ENCODE measurements at places on chromosomes 12 and 14. TPM values are rescaled to one million over a fixed set of nuclear protein-coding genes. Genes with fewer than 3 reads are reported as not detected.

DNA sequence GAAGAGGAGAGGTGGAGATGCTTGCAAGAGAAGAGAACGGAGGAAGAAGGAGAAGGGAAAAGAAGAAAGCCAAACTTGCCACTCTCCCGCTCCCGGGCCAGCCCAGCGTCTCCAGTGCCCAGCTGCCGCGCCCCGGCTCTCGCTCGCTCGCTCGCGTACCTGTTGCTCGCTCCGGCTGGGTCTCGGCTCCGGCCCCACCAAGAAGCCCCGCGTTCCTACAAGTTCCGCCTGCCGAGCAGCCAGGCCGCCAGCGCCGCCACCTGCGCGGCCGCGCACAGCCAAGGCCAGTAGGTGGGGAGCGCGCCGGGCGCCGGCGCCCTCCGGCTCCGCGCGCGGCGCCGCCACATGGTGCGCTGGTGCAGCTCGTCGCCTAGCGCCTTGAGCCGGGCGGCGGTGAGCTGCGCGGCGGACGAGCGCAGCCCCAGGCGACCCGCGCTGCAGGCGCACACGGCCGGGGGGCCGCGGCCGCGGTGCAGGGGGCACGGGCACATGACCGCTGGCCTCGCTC lies 370 bp downstream of the HRK start:
- H3K27me3 ChIP-seq: peaks cover 88% of the 10 kb centered on the region
- H3K4me1 ChIP-seq: peaks cover 40% of the 10 kb centered on the region
- peak overlapping the region; percentile 17 for H3K27ac ChIP-seq

- peak overlapping the region; percentile 99 for H3K27ac ChIP-seq
- peaks cover 9% of the 10 kb centered on the region for H3K4me1 ChIP-seq
- no peak for DNase-seq
- peak overlapping the region; percentile 90 for H3K4me3 ChIP-seq
Observed at GRCh38 chr12:122265476-122265875, 818 bp downstream of the VPS33A start.

DNA sequence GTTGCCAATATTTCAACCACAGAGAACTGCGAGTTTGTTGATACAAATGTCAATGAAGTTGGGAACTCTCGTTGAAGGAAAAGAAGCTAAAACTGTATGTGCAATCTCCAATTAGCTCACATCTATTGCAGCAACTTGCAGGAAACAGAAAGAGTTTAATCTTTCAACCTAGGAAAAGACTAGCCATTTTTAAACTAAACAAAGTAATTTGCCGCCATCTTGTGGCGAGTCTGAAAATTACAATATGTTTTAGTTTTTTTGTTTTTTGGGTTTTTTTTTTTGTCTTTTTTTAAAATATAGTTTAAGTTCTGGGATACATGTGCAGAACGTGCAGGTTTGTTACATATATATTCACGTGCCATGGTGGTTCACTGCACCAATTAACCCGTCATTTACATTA lies 131.2 kb upstream of the FOXG1 start:
- DNase-seq: no peak
- no peaks in the 10 kb centered on the region for H3K4me1 ChIP-seq
- H3K27me3 ChIP-seq: peaks cover 15% of the 10 kb centered on the region
- no peaks in the 10 kb centered on the region for H3K36me3 ChIP-seq
- no peak overlapping the region for H3K4me3 ChIP-seq
- no peak overlapping the region for H3K27ac ChIP-seq

NKX2-1 gene
- total RNA-seq: not detected

SPX gene
- total RNA-seq: not detected

All from mesothelial cell of epicardium (in vitro differentiated cells).